Activated CD4-positive, alpha-beta memory T cell treated with anti-CD3 and anti-CD28 coated beads for 36 hours (primary cell): ENCODE measurements at places on chromosomes 3 and 15.
A peak's percentile ranks its signal among the peaks of the same experiment; 100 is the strongest.

DNA sequence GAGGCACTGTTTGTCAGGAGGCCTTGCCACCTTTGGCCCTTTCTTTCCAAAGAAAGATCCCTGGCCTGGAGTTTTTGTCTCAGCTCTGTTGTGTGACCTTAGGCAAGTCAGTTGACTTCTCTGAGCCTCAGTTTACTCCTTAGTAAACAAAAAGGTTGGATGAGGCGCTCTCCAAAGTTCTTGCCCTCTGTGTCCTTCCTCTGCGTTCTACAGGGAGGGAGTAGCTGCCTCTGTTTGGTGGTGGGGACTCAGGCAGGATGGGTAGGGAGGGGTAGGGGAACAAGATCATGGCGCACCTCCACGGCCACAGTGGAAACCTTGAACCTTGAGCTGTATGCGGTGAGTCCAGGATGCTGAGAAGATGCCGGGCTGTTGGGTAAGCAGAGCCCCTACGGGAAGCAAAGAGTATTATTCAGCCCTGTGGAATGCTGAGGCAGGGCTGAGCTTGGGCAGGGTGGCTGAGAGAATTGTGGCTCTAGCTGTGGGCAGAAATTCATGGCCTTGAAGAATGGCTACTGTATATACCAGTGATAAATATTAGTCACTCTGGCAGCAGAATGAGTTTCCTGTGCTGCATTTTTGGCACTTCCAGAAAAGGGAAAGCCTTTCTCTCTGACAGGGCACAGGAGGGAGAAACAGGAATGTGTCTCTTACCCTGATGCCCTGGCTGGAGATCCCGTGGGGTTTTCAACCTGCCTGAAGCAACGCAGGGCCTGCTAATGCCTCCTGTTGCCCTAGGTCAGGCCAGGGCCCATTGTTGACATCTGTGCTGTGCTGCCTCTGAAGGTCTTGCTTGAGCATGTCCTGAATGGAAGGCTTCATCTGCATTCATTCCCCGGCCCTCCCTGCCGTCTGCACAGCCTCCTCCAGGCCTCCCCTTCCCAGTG lies 39.9 kb downstream of the SMAD3 start:
- no peak for DNase-seq

GRCh38 chr3:64575211-64575844 lies 112.5 kb downstream of the ADAMTS9 start:
- no peak for DNase-seq

GRCh38 chr3:135014566-135014965 lies 219.5 kb downstream of the EPHB1 start:
- DNase-seq = no peak

DNA sequence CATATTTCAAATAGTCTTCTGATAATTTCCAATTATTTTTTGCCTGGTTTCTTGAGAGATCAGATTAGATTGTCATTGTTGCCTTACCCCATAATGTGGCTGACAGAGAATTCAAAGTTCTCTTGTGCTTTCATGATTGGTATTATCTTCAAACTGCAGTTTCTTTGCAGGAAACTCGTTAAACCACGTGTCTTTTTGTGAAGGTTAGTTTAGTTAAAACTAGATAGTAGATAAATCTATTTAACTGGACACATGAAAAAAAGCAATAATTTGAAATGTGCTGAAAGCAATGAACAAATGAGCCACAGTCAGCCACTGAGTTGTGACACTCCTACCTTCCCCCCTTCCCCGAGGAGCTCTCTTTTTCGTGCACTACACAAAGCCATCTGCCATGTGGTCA lies 327.5 kb upstream of the UMPS start:
- no peak for DNase-seq

DNA sequence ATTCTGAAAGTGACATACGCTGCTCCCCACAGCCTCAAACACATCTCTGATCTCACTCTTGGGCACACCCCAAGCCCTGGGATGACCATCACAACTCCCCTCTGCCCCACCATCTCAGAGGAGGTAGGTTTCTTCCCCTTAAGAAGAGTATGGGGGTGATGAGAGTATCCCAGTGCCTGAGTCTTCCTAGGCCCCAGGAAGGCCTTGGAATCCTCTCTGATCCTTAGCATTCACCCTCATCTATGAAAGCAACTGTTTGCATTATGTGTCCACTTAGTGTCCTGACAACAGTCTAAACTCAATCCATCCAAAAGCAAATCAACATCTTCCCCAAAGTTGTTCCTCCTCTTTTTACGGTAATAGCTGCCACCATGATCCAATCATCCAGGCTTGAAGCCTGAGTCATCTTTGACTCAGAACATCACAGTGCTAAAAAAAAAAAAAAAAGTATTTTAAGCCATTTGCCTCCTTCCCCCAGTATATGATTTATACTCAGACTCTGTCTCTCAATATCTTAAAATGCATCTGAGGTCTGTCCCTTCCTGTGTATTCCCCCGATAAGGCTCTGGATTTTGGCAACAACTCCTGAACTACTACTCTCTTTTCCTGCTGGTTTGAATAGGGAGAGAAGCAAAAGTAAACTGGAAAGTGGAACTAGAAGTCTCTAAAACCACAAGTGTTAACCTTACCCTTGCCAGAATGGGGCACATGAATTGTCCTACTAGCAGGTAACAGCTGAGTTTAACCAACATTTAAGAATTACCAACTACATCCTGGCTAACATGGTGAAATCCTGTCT lies 22.5 kb downstream of the POPDC2 start:
- DNase-seq = no peak

DNA sequence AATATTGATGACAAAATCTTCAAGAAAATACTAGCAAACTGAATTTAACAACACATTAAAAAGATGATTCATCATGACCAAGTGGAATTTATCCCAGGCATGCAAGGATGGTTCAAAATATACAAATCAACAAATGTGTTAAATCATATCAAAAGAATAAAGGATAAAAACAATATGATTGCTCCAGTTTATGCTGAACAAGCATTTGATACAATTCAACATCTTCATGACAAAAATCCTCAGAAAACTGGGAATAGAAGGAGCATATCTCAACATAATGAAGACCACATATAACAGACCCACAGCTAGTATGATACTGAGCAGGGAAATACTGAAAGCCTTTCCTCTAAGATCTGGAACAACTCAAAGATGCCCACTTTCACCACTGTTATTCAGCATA lies 352.3 kb downstream of the PYDC2 start:
- no peak for DNase-seq

- no peak for DNase-seq
Observed at GRCh38 chr15:90024406-90024805, 23.3 kb downstream of the ZNF710 start.

DNA sequence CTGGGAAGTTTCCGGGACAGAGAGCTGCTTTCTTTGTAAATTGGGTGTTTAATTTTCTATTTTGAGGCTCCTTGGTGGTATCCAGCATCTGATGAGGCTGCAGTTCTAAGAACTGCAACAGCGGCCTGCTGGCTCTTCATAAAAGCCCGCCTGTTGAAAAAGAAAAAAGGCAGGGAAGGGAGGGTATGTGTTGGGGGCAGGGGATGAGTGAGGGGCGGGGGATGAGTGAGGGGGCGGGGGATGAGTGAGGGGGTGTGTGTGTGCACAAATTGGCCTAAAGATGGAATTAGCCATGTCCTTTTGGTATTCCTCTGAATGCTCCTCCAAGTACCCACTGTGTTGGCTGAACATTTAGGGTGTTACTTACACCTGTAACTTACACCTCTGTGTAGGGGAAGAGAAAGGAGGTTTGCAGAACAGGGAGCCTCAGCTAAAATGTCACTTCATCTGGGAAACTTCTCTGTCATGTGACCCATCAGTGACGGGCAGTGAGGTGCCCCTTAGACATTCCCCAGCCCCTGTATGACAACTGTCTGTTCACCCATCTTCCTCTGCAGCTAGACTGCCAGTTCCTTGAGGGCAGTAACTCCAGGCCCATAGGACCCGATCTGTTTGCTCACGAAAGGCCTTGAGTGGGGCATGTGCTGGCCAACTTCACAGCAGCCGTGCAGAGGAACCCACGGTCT lies 57.6 kb downstream of the LRIG1 start:
- no peak for DNase-seq

DNA sequence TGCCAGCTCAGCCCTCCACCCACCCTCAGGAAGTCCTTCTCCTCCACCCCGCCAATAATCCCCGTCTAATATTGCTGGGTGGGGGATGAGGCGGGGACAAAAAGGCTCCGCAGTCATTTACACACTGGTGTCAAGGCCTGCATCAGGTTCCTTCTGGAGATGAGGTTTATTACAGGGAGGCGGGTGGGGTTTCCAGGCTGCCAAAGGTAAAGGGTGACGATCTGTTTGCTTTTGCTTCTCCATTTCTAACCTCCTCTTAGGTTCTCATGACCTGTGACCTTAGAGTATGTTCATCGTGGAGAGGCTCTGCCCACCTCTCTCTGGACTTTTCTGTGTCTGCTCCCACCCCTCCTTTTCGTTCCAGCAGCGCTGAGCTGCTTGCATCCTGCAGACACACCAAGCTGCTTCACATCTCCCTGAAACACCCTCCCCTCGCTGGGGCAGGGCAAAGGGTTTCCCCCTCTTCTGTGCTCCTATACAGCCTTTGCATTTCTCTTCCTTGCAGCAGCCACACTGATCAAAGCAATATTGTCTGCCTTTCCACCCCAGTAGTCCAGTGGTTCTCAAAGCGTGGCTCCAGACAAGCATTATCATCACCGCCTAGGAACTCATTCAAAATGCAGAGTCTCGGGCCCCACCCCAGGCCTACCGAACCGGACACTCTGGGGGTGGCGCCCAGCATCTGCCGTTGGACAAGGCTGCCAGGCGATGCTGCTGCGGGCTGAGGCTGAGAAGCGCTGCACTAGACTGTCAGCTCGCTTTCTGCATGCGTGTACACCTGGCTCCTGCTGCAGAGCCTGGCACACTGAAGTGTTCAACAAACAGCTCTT lies 26.6 kb downstream of the CA12 start:
- DNase-seq = no peak

DNA sequence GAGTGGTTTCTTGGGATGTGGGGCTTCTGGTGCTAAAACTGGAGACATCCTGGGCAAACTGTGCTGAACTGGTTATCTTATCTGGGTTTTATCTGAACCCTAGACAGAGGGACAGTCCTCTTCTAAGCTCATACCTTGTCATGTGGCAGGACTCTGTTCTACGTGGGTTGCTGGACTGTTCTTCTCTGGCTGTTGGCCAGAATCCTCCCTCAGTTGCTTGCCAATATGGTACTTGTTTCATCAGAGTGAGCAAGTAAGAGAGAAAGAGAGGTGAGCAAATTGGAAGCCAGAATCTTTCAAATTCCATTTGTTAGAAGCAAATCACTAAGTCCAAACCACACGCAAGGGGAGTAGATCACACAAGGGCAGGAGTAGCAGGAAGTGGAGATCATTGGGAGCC lies 291.5 kb upstream of the TBL1XR1 start:
- no peak for DNase-seq

GRCh38 chr3:41198526-41198925 lies 779 bp upstream of the CTNNB1 start:
- DNase-seq = peak; percentile 27

GRCh38 chr15:26661748-26662147 lies 111.1 kb downstream of the GABRB3 start:
- DNase-seq = no peak

- DNase-seq = peak; percentile 75
Observed at GRCh38 chr3:30644615-30645014, 38.2 kb downstream of the TGFBR2 start.

DNA sequence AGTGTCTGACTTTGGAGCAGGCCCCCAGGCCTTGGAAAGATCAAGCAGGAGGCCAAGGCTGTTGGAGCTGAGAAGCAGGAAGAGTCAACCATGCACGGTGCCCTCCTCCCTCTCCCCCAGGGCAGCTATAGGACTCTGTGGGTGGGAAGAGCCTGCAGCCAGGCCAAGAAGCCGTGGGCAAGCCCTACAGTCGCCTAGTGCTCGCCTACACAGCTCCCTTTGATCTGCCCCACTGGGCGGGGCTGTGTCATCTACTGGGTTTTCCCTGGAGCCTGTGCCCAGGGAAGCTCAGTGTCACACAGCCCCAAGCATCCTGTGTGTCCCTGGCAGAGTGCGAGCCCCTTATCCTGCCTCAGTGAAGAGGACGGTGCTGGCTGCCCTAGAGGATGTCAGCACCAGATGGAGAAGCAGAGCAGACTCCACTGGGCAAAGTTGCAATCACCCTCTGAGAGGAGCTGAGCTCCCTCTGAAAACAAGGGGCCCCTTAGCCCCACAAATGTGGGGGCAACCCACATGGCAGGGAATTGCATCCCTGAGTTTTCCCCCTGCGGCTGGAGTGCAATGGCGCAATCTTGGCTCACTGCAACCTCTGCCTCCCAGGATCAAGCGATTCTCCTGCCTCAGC lies 72.2 kb downstream of the KLF13 start:
- DNase-seq = peak; percentile 51

DNA sequence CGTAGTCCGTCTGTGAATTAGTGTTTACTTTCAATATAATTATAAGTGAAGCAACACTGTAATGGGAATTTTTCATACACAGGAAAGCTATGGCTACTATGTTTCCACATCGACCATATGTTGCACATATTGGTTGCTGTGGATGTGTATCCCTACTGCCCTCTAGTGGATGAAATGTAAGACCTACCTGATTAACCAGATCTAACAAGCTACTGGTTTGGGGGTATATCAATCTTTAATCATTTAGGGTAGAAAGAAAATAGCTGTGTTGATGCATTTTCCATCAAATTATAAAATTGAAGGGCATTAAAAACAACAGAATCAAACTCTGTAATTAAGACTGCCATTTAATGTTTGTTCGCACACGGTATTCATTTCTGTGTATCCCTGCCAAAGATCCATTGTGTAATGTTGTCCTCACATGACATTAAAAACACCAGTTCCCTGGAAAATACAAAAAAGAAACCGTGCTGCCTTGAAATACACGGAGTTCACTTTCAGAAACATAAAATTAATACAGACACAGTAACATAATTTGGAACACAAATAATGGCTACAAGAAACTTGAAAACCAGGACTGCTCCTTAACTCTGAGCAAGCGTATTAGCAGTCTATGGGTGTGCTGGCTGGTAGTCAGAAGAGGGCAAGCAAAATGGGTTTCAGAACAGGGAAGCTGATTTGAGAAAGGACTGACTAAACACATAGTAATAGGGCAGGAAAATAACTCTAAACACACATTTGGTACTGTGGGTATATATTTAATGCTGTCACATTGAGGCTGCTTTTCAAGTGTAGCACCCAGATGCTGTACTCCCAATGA lies 125.1 kb downstream of the TIGIT start:
- DNase-seq = no peak

- no peak for DNase-seq
Observed at GRCh38 chr3:47716656-47717055, 65.0 kb downstream of the SMARCC1 start.

GRCh38 chr15:92069308-92070250 lies 216.1 kb downstream of the SLCO3A1 start:
- peak; percentile 75 for DNase-seq
